ENCODE measurements at places on chromosomes 5 and 9. TPM values are rescaled to one million over a fixed set of nuclear protein-coding genes. Genes with fewer than 3 reads are reported as not detected.

DNA sequence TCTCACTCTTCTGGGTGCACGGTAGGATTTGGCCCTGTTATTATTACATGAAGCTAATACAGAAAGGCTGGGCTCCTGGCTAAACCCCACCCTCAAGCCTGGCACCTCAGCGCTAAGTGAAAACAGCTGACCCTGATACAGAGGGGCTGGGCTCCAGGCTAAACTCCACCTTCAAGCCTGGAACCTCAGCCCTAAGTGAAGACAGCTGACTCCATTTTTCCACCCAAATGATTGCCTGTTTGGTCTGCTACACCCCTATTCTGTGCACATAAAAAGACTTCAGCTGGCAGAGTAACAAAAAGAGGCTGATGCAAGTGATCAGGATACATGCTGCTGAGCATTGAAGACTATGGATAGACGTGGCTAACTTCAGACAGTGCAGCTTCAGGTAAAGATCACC lies 148.4 kb upstream of the CLINT1 start:
- no peaks in the 10 kb centered on the region for H3K4me1 ChIP-seq

GRCh38 chr5:65163698-65164097 lies 318.0 kb downstream of the ADAMTS6 start:
- no peak for DNase-seq
- no peak overlapping the region for H3K4me3 ChIP-seq
- H3K27me3 ChIP-seq, result no peaks in the 10 kb centered on the region
- no peak overlapping the region for H3K27ac ChIP-seq

DNA sequence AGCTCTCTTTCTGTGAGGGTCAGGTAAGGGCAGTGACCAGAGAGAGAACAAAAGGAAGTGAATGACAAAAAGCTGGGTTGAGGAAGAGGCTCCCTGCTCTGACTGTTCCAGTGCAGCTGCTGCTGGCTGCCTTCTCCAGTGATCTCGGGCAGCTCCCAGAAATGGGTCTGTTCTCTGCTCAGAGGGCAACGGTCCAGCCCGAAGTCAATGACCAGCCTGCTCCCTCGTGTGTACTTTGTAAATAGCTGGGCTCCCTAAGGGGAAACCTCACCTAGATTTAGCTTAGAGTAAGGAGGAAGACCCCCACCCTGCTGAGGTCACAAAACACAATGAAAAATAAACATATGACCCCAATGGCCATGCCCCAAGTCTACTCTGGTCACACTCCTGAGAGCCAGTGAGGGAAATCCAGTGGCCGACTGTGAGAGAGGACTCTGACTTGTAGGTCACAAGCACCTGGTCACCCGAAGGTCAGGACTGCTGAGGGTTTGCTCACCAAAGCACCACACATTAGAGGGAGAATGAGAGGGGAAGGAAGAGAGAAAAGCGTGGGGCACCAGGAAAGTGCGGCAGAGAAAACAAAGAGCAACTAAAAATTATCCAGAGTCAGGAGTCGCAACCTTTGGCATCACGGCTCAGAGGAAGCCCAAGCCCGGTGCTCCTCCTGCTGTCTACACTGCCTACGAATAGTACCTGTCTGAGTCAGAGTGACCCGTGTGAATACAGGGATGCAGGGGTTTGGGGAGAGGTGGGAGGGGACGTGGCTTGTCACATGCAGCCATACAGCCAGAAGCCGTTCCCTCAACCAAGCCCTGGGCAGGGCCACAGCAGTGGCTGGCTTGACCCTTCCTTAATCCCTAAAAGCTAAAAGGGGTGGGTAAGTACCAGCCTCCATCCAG lies 19.8 kb downstream of the NIPAL4 start:
- H3K4me1 ChIP-seq, result no peaks in the 10 kb centered on the region
- no peak for DNase-seq
- peaks cover 24% of the 10 kb centered on the region for H3K36me3 ChIP-seq
- H3K4me3 ChIP-seq, result no peak overlapping the region

DNA sequence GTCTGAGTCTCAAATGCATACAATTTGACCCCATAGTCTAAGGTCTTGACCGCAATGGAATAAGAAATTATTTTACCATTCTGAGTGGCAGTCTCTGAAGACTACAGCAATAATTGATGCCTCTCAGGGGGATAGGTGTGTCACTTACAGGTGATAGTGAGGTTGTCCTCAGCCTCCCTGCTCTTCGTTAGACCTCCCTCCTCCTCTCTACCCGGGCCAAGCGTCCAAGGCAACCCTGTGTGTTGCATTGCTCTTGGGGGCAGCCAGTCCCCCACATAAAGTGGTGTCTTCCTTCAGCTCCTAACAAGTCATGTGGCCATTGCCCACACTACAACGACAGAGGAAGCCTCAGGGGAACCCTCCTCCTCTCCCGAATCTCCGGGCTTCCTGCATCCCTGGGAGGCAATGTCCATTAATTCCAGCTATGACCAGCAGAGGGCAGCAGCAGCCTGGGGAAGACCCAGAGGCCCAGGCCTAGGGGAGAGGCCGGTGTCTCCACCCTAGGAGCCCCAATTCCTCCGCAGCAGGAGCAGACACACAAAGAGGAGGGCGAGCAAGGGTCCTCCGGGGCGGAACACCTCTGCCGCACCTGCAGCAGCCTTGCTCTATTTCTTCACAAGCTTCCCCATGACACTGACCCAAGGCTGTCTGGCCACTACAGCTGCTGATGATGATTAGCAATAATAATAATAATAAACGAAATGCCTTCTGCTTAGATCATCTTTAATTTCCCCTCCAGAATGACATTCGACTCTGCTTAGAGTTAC lies 134.8 kb downstream of the KCNIP1 start:
- no peaks in the 10 kb centered on the region for H3K27me3 ChIP-seq
- H3K4me1 ChIP-seq, result peaks cover 30% of the 10 kb centered on the region
- H3K27ac ChIP-seq, result no peak overlapping the region
- H3K4me3 ChIP-seq, result no peak overlapping the region
- H3K36me3 ChIP-seq, result peaks cover 13% of the 10 kb centered on the region

GRCh38 chr5:129691220-129691619 lies 56.7 kb upstream of the MINAR2 start:
- H3K27ac ChIP-seq, result no peak overlapping the region
- no peak for DNase-seq
- no peak overlapping the region for H3K4me3 ChIP-seq
- H3K27me3 ChIP-seq, result no peaks in the 10 kb centered on the region
- H3K36me3 ChIP-seq, result no peaks in the 10 kb centered on the region

DNA sequence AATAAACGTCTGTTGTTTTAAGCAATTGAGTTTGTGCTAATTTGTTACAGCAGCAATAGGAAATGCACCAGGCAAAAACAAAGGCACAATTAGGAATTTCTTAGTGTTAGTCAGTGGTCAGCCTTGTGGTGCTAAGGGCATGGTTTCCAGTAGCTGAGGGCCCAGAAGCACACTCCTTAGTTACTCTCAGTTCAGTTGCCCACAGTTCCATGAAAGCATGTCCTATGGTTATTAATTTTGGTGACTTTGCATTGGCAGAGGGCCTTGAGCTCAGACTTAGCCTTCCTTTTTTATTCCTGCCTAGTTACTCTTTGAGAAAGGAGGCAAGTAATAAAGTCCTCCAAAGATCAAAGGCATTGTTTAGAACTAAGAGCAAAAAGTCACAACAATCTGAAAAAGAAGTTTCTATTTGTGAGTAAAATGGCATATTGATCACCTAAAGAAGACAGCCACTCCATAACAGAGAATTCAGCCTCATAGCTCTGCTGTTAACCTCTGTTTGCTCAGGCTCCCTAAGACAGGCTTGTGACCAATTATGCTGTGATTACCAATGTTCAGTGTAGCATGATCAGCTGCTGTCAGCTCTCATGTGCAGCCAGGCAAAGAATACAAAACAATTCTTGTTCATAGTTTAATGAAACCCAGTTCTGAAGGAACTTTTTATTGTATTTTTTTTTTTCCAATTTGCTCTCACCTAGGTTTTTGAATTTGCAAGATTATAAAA lies 57.0 kb upstream of the MROH2B start:
- no peaks in the 10 kb centered on the region for H3K36me3 ChIP-seq
- no peak overlapping the region for H3K27ac ChIP-seq
- H3K4me1 ChIP-seq, result no peaks in the 10 kb centered on the region

DNA sequence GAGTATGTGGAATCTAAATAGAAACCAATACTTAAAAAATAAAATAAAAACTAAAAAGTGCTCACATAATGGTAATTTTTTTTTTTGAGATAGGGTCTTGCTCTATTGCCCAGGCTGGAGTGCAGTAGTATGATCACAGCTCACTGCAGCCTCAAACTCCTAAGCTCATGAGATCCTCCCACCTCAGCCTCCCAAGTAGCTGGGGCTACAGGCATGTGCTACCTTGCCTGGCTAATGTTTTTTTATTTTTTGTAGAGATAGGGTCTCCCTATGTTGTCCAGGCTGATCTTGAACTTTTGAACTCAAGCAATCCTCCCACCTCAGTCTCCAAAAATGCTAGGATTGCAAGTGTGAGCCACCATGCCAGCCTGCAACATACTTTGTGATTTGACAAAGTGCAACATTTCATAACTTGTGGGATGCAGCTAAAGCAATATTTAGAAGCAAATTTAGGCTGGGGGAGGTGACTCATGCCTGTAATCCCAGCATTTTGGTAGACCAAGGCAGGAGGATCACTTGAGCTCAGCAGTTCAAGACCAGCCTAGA lies 18.4 kb downstream of the AP3B1 start:
- no peaks in the 10 kb centered on the region for H3K4me1 ChIP-seq
- no peaks in the 10 kb centered on the region for H3K27me3 ChIP-seq
- H3K36me3 ChIP-seq, result no peaks in the 10 kb centered on the region
- H3K4me3 ChIP-seq, result no peak overlapping the region
- H3K27ac ChIP-seq, result no peak overlapping the region
- DNase-seq, result no peak

DNA sequence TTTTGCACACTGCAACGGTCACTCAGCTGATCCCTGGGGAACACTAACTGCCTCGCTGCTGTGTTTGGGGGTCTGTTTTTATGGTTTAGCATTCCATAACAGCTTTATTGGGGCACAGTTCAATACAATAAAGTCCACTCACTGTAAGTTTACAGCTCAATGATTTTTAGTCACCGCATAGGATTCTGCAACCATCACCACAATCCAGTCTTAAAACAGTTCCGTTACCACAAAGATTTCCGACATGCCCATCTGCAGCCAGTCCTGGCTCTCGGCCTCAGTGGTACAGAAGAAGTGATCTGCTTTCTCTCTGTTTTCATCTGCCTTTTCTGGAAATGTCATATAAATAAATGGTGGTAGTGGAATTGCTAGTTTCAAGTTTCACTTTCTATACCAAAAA lies 23.6 kb downstream of the OR2V2 start:
- no peak overlapping the region for H3K4me3 ChIP-seq
- H3K4me1 ChIP-seq, result peaks cover 20% of the 10 kb centered on the region
- DNase-seq, result no peak
- peaks cover 92% of the 10 kb centered on the region for H3K27me3 ChIP-seq
- H3K27ac ChIP-seq, result no peak overlapping the region

GRCh38 chr5:67435032-67435431 lies 238.4 kb upstream of the CD180 start:
- no peak overlapping the region for H3K4me3 ChIP-seq
- no peaks in the 10 kb centered on the region for H3K4me1 ChIP-seq
- no peaks in the 10 kb centered on the region for H3K36me3 ChIP-seq

Gene ANKRD31
- total RNA-seq, result 0.50 TPM

- no peak overlapping the region for H3K4me3 ChIP-seq
- H3K4me1 ChIP-seq, result peaks cover 43% of the 10 kb centered on the region
- DNase-seq, result no peak
- H3K27ac ChIP-seq, result no peak overlapping the region
- no peaks in the 10 kb centered on the region for H3K27me3 ChIP-seq
- no peaks in the 10 kb centered on the region for H3K36me3 ChIP-seq
Measured at GRCh38 chr9:135277219-135278201, 190.0 kb downstream of the OLFM1 start.

DNA sequence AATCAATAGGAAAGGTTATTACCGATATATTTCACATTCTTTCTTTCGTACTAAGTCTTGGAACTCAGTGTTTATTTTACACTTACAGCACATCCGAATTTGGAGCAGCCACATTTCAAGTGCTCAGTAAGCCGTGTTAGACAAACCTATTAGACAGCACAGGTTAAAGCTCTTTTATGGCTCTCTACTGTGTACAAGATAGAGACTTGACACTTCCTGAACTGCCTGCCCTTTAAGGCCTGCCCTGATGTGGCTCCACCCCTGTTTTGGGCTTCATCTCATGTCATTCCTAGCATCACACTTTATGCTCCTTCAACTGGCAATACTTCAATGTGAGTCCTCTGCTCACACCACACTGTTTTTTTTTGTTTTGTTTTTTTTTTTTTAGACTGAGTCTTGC lies 23.5 kb upstream of the SUSD1 start:
- DNase-seq, result no peak
- H3K27me3 ChIP-seq, result no peaks in the 10 kb centered on the region
- no peak overlapping the region for H3K27ac ChIP-seq
- H3K4me1 ChIP-seq, result no peaks in the 10 kb centered on the region
- no peaks in the 10 kb centered on the region for H3K36me3 ChIP-seq

Gene GARIN3
- total RNA-seq, result not detected

DNA sequence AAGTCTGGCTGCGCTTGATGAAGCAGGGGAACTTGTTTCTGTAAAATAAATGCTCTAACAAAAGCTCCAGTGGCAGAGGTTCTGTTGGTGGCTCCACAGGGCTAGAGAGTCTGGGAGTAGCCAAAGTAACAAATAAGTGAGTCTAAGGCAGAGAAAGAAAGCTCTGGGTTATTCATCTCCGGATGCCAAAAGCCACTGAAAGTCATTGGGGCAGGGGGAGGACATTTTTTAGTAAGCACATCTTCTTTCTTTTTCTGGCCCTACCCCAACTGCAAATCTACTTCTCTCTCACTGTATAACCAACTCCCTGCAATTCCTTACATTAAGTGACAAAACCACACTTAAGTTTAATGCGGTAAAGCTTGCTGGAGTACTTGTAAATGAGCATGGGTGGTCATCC lies 141.6 kb downstream of the INSYN2B start:
- no peak overlapping the region for H3K27ac ChIP-seq
- H3K4me3 ChIP-seq, result no peak overlapping the region
- no peaks in the 10 kb centered on the region for H3K27me3 ChIP-seq
- H3K36me3 ChIP-seq, result no peaks in the 10 kb centered on the region

GRCh38 chr5:80083101-80083890 lies 48.1 kb downstream of the THBS4 start:
- peaks cover 20% of the 10 kb centered on the region for H3K4me1 ChIP-seq
- H3K4me3 ChIP-seq, result no peak overlapping the region
- no peaks in the 10 kb centered on the region for H3K27me3 ChIP-seq
- H3K27ac ChIP-seq, result peak overlapping the region; percentile 53
- H3K36me3 ChIP-seq, result peaks cover 4% of the 10 kb centered on the region

Data from spinal cord (tissue), 10 donors.